HuH-7.5 (cell line): ENCODE measurements at places on chromosomes 7 and 10.

DNA sequence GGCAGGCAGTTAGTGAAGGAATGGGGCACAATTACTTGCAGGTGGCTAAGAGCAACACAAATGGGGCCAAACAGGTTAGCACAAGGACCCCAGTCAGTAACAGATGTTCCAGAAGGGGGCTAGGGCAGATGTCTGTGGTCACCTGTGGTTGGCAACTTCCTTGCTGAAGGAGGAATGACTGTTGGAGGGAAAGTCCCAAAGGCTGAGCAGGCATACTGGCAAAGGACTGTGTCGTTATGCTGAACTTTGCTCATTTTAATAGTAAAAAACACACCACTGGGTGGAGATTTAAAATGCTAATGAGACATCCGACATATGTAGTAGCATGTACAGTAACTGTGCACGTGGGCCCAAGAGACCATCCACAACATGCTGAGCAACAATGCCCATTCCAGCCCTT, 511.6 kb downstream of the CALN1 start:
- no peak for DNase-seq

DNA sequence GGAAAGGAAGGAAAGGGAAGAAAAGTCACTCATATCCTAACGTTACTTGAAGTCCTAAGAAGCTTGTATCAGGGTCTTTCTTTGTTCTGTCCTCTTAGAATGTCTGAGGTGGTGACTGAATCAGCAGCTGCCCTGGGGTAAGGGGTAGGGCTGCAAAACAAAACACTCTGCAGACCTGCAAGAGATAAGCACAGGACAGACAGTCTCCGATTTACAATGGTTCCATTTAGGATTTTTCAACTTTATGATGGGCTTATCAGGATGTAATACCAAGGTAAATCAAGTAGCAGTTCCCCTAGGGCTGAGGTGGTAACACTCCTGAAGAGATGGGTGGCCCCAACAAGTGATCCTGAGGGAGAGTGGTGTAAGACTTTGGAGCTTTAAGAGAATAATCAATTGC, 16.5 kb downstream of the KDM7A start:
- no peak for DNase-seq

DNA sequence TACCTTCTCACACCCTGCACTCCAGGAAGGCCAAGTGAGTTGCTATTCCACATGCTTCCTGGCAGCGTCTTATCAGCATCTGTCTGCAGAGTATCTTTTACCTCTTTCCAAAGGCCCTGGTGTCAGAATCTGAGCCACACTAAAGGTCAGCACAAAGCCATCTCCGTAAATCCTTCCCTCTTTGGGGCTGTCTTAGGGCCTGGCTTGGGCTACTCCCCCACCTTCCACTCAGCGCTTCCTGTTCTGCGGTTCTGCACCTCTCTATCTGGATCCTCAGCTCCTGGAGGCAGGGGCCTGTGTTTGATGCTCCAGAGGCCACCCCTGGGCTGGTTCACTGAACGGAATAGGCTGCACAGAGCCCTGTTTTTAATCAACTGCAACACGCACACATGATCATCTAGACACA, 334.8 kb upstream of the GALNT17 start:
- DNase-seq, result no peak

DNA sequence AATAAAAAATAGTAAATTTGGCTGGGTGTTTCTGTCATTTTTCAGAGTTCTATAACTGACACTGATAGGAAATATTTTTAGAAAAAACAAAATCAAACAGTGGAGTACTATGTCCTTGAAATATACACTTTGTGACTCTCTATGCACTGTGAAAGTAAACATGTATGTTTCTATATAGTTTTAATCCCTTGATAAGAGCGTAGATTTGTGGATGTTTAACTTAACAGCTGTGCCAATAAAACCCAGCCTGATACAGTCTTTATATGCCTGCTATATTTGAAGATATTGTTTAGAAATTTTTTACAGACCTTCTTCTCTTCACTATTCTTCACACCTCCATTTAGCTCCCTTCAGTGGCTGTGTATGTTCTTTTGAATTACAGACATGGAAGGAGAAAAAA, 473.3 kb upstream of the FZD8 start:
- DNase-seq, result no peak

DNA sequence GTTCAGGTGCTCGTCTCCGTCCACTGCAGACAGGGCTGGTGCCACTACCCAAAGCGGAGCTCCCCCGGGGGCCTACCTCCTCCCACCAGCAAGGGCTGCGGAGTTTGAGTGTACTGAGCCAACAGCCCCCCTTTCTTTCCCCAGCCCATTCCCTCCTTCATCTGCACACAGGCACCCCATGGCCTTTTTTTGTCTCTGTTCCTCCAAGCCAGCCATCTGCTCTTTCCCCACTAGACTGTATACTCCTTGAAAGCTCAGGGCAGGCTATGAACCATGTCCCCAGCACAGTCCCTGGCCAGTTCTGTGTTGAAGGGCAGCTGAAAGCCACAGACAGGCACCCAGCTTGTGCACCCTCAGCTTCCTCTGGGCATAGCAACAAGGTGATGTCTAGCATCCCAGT, 99.4 kb downstream of the ZMIZ1 start:
- no peak for DNase-seq

DNA sequence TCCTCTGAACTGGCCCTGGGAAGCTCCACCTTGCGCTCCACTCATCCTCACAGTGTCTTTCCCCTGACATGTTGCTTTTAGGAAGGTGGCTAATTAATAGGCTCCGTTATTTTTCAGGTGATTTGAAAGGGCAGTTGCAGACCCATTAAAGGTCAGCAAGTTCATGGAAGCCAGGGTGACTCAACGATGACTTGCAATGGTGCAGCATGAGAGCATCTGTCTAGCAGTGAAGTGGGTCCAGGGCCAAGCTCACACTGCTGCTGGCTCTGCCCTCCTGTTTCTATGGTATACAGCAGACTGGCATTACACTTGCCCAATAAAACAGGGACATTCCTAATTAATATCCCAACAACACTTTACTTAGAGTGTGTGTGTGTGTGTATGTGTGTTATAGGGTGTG, 68.8 kb upstream of the WDR11 start:
- no peak for DNase-seq

- DNase-seq, result no peak
Measured at GRCh38 chr10:106301146-106301545, 863.4 kb downstream of the SORCS1 start.

DNA sequence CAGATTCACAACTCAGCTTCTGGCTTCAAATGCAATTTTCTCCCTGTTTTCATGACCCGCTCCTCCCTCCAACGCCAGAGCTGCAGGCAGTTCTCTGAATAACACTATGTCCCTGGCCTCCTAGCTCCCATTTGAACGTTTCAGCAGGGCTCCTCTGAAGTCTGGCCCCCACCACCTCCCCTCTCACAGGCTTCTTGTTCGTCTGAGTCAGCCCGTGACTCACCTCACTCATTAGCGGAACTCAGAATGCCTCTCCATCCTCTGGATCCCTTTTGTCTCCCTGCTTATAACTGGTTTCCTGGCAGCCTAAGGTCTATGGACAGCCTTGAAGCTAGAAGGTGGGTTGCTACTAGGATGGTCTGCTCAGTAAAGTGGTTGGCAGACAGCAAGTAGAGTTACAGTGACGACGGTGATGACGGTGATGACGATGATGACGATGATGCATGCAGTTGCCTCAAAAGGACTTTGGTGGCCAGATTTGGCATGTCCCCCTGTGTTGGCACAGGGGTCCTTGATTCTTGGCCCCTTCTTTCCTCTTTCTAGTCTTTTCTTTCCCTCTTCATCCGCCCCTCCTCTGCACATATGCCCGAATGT, 83.3 kb upstream of the MKLN1 start:
- DNase-seq, result no peak

DNA sequence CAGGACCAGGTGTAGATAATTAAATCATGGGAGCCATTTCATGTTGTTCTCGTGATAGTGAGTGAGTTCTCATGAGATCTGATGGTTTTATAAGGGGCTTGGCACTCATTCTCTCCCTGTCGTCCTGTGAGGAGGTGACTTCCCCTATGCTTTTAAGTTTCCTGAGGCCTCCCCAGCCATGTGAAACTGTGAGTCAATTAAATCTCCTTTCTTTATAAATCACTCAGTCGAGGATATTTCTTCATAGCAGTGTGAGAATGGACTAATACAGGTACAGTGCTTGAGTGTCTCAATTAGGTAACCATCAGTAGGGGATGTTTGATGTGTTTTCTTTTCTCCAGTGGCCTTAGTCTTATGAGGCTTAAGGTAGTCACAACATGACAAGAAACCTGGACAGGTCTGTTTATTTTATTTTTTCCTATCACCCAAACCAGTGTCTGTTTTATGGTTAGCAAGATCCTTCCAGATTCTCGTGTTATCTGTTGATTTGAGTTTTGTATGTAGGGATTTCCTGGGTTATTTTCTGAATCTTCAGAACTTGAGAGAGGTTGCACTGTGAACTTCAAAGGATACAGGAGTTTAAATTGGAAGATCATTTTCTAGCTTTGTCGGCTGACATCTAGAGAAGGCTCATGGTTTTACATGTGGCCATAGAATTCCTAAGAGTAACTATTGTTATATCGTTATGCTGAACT, 32.1 kb downstream of the UMAD1 start:
- DNase-seq, result no peak

- DNase-seq, result no peak
Measured at GRCh38 chr7:132743974-132744373, 167.7 kb upstream of the PLXNA4 start.

DNA sequence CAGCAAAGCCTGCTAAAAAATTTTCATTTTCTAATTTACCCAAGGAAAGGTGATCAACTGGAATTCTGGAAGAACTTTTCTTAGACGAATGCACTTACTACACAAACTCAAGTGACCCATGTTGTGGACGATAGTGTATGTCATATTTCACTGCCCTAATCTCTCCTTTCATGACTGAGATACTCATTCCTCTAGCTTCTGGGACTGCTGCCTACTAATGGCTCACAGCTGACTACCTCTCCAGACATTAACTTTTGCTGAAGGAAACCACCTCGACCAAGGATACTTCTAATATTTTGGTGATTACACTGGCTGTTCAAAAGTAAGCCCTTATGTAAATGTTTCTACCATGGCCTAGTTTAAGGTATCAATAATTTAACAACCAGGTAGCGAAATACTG, 959.9 kb upstream of the GHITM start:
- DNase-seq, result no peak
